ENCODE measurements at places on chromosomes 11 and 22.

DNA sequence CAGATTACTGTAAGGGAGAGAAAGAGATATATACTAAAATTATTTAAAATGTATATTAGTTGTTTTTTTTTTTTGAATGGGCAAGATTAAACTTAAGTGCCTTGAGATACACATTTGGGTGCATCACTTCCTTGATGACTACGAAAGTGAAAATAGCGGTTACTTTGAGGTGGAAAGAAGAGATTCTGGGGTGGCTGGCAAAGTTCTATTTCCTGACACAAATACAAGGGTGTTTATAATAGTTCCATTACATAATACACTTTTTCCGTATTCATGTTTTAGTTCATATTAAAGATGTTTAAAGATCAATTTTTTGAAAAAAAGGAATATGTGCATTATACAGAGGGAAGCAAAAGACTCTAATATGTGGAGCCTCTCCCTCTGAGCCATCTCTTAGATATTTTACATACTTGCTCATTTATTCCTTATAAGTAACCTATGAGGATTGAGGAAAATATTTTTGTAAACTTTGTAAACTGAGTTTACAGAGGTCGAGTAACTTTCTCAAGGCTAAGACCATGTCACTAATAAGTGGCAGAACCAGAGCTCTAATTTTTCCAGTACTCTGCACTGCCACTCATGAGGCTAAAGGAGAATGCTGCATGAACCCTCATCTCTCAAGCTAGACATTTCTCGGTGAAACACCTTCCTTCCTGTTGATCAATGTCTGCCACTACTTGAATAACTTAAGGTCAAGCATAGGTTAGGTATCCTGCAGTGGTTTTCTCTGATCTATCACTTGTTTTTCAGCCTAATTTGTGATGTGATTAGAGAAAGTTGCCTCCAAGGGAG lies 58.6 kb downstream of the DDIAS start:
- peak; percentile 62 for DNase-seq

- DNase-seq, result no peak
Observed at GRCh38 chr11:12642040-12642439, 32.2 kb upstream of the TEAD1 start.

DNA sequence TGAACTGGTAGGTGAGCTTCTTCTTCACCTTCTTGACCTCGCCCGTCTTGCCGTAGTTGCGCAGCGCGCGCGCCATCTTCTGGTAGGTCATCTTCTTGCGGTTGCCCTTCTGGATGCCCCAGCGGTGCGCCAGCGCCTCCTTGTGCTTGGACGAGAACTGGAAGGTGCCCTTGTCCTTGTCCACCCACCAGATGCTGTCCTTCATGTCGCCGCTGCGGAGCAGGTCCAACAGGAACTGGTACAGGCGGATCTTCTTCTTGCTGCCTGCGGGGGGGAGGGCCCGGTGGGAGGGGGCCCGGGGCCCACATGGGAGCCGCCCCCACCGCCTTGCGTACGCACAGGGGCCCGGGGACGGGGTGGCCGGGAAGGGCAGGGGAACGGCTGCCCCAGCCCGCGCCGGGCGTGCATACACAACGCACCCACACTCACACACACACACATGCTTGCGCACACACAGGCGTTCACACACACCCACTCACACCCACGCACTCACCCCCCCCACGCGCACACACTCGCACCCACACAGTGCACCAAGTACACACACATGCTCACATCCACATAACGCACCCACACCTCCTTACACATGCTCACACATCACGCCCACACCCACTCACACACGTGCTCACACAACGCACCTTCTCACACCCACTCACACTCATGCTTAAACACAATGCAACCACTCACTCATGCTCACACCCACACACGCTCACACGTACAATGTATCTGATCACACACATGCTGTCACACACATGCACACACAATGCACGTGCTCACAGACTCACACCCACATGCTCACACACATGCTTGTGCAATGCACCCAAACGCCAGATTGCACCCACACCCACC lies 3.0 kb upstream of the MYBPC3 start:
- DNase-seq, result peak; percentile 98

DNA sequence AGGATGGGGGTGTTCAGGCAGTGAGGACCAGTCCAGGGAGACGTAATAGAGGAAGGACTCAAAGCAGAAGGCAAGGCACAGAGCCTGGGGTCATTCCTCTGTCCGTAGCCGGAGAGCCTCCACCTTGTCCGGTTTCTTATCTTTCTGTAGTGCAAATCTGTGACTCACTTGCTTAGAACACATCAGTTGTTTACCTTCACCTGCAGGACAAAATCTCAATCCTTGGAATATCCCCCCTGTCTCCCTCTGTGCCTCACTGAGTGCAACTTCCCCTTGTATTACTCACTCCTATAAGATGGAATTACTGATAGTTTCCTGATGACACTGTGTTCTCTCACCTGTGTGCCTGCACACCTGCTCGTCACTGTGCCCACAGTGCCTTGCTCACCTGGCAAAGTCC lies 20.4 kb upstream of the TTC12 start:
- no peak for DNase-seq

DNA sequence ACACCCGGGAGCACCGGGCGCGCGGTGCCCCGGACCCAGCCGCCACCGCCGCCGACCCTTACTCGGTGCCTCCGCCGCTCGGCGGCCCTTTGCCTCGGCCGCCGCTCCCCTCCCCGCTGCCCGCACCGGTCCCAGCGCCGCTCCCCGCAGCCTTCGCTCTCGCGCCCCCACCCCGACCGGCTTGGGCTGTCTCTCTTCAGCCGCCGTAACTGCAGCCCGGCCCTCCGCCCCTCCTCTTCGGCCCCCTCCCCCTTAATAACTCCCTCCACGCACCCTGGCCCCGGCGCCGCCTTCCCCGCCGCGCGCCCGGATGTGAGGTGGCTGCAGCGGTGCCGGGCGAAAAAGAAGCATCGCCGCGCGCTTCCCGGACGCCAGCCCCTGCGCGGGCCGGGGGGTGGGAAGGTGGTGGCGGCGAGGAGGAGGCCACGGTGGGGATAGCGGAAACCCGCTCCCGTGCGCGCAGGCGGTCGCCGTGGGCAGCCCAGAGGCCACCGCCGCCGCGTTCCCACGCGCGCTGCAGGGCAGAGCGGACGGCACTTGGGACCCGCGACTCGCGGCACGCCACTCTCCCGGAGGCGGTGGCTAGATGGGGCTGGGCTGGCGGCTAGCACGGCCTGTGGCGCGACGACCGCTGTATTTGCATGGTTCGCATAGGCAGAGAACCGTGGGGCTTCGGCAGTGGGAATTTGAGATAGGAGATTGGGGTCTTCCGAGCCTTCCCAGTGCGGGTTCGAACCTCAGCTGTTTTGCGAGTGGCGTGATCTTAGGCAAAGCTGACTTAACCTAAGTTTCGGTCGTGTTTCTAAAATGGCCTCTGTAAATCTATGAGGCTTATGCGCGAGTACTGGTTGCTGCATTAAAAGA lies at the start of gene EIF4ENIF1:
Gene EIF4ENIF1 (minus strand): TSS at position 211 of the 864 bp plus-strand sequence. CDS start 1,124 bp downstream, outside the sequence.
- DNase-seq, result peak; percentile 82

DNA sequence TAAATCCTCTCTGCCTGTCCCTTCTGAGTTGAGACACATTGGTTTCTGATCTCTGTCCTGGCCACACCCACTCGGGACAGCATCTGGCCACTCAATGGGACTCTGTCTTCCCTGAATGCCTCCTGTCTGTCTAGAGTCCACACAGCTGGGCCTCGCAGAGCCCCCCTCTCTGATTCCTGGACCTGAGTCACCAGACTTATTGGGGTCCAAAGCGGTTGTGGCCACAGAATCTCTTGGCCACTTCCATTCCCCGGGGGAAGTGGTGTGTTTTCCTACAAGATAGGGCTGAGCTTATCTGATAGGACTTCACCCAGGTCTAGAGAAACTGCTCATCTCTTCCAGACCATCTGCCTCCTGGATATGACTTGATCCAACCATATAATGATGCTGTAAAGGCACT lies 57.4 kb upstream of the WNT11 start:
- no peak for DNase-seq

DNA sequence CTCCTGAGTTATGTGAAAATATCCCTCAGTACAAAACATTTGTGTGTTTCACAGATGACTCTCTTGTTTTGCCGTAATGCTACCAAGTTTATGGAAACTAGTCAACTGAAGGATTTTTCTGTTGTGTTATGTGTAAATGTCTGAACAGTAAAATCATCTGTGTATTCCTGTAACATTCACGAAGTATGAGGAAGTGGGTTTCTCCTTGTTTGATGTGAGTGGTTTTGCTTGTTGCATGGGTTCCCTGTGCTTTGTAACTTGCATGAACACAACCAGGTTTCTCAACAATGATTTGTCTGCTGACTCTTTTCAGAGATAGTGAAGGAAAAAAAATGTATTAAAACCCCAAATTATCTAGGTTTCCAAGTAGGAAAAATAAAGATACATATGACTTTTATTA lies 138.1 kb downstream of the PGR start:
- no peak for DNase-seq

DNA sequence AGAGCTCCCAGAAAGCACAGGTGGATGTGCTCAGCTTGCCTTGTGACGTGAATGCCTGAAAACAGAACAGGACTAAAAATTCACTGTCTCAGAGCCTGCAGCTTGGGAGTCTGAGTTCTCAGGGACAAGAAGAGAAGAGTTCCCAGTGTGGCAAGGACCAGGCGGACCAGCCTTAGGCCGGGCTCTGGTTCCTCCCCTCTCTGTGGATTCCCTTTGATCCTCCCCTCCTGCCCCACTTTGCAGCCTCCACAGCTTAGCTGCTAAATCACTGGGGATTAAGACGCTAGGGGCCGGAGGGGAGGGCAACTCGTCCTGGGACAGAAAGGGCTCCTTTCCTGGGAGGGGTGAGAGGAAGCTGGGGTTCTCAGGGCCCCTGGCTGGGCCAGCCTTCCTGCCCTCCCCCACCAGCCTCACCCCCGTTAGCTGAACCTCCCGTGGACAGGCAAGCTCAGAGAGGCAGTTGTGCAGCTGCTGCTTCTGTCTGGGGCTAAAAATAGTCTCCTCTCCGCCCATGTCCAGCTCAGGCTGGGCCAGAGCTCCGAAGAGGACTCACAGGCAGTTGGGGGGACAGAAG lies 29.9 kb upstream of the JAM3 start:
- DNase-seq, result no peak

GRCh38 chr11:44634401-44635281 lies 69.2 kb downstream of the CD82 start:
- peak; percentile 78 for DNase-seq

DNA sequence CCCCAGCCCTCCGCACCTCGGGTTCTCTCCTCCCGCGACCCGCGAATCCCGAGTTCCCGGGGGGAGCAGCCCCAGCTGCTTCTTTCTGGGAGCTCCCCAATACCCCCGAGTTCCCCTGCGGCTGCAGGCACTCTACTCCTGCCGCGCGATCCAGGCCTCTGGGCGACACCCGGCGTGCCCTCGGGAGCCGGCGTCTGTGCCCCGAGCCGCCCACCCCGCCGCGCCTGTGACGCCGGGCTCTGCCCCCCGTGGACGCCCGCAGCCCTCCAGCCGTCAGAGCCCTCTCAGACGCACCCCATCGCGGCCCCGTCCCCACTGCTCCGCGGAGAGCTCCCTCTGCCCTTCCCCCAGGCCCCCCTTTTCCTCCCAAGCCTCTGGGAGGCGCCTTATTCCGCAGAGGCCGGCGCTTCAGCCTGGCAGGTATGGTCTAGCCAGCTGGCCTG lies 422 bp downstream of the GLB1L2 start:
- DNase-seq, result peak; percentile 41

DNA sequence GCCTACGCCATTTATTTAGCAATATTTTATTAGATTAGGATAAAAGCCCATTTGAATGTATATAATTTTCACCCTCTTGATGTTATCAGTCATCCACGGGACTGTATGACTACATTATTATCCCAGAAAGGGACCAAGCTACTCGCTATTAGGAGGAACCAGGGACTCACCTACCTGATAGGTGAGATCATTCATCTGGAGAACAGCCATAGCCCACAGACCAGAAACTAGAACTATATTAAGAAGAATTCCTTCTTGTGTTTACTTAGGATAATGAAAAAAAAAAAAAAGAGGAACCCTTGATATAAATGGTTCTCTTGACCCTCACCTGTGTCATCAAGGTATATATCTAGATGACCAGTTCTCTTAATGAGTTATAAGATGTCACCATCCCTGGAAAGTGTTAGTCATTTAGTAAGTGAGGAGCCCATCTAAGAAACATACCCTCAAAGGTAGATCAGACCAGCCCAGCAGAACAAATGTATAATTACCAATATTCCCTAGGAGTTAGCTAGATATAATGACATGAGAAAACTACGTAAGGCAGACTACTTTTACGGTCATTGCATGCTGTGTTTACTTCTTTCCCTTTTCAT lies 8.0 kb downstream of the SIK3 start:
- DNase-seq, result no peak

DNA sequence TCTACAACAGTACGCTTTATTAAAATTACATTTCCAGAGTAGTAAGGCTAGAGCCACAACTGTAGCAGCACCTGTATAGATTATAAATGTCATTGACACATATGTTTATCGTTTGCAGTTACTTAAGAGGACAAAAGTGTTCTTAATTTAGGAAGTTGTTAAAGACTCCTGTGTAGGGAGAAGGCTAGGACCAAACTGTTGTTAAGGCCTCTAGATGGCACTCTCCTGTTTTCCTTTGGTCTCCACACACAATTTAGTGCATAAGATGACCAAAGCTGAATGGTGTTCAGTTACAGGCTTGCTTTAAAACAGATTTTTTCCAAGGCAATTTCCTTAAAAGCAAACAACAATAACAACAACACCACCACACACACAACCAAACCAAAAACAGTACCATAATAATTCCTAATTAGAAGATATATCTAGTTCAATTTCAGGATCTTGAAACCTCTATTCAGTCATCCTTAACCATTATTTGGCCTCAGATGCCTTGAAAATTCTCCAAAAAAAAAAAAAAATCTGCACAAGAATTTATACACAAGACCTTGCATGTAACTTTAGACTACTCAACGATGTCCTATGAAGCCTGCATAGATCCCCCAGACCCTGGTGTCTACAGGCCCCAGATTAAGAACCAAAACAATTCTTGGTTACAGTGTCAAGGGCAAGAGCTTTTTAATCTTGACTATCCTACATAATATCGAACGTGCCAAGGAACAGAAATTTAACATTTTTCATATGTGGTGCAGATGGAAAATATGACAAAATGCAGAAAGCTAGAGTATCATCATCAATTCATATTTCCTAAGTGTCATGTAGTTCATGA lies 42.6 kb upstream of the APOA1 start:
- DNase-seq, result peak; percentile 64

- DNase-seq, result no peak
Observed at GRCh38 chr11:70833554-70833953, 418.8 kb downstream of the SHANK2 start.

DNA sequence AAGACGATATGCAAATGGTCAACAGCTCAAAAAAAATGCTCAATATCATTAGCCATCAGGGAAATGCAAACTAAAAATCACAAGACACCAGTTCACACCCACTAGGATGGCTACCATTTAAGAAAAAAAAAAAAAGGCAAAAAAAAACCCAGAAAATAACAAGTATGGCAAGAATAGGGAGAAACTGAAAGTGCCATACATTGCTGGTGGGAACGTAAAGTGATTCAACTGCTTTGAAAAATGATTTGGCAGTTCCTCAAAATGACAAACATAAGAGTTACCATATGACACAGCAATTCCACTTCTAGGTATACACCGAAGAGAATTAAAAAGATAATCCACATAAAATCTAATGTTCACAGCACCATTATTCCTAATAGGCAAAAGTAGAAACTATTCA lies 47.5 kb downstream of the PICALM start:
- no peak for DNase-seq

GRCh38 chr11:121636800-121637176 lies 184.0 kb upstream of the SORL1-AS1 start:
- no peak for DNase-seq

GRCh38 chr11:20926799-20927540 lies 257.6 kb downstream of the NELL1 start:
- no peak for DNase-seq

GRCh38 chr11:133215596-133216230 lies 316.6 kb downstream of the OPCML start:
- DNase-seq, result no peak

GRCh38 chr22:19782533-19782932 lies 22.0 kb downstream of the TBX1 start:
- no peak for DNase-seq
